ENCODE measurements at places on chromosomes 1 and 21.

GRCh38 chr21:34613679-34614627 lies 960 bp downstream of the RCAN1 start:
- DNase-seq, result no peak

DNA sequence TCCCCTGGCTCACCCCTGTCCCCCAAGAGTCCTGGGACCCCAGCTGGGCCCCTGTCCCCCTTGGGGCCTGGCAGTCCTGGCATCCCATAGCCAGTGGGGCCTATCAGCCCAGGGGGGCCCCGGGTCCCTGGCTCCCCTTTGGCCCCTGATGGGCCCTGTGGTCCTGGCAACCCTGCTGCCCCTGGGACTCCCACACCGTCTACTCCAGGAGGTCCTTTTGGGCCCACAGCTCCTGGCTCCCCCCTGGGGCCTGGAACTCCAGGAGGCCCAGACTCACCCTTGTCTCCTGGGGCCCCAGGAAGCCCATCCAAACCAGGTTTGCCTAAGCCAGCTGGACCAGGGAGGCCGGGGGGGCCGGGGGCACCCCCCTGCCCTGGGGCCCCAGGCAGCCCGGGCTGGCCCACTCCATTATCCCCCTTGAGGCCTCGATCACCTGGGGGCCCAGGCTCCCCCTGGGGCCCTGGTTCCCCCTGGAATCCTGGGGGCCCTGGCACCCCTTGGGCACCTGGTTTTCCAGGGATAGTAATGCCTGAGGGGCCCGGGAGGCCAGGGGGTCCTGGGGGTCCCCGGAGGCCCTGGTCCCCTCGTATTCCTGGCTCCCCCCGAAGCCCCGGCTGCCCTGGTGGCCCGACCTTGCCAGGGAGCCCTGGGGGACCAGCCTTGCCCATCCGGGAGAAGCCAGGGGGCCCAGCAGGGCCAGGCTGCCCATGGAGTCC lies 10.1 kb downstream of the ADPRS start:
- DNase-seq, result no peak

DNA sequence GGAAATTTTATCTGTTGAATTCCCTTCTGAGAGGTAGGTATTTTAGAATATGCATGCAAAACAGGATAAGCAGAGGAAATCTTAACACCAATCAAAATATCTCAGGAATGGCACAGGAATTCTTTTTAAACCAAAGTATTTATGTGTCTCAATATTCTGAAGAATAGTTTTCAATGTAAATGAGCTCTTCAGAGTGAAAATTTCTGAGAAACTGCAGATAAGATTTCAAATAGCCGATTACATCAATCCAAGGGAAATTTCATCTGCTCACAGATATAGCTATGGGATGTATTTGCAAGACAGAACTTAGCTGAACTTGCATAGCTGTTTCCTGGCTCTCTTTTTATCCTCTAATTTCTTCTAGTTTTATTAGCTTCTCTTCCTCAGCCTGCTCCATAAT lies 209.5 kb downstream of the GRIK1 start:
- DNase-seq, result no peak

DNA sequence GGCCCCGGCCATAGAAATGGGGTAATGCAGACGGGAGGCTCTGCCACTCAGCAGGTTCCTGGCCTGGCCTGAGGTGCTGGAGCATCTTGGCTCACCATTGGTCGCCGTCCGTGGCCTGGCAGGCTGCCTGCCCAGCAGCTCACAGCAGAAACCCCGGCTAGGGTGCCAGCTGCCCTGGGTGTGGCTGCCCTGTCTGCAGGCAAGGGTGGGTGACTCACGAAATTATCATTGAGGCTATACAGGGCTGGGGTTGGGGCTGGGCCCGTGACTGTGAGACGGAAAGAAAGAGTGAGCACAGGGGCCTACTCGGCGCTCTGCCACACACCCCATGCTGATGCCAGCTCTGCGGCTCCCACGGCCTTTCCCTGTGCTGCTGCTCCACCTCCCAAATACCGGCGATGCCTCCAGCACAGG lies 8.0 kb upstream of the PKP1 start:
- DNase-seq, result no peak

- DNase-seq, result no peak
Measured at GRCh38 chr1:15856888-15857287, 9.4 kb downstream of the SPEN start.

GRCh38 chr1:154334079-154335024 lies 9.0 kb downstream of the ATP8B2 start:
- no peak for DNase-seq

- no peak for DNase-seq
Measured at GRCh38 chr1:182281541-182281940, 110.0 kb downstream of the GLUL start.

DNA sequence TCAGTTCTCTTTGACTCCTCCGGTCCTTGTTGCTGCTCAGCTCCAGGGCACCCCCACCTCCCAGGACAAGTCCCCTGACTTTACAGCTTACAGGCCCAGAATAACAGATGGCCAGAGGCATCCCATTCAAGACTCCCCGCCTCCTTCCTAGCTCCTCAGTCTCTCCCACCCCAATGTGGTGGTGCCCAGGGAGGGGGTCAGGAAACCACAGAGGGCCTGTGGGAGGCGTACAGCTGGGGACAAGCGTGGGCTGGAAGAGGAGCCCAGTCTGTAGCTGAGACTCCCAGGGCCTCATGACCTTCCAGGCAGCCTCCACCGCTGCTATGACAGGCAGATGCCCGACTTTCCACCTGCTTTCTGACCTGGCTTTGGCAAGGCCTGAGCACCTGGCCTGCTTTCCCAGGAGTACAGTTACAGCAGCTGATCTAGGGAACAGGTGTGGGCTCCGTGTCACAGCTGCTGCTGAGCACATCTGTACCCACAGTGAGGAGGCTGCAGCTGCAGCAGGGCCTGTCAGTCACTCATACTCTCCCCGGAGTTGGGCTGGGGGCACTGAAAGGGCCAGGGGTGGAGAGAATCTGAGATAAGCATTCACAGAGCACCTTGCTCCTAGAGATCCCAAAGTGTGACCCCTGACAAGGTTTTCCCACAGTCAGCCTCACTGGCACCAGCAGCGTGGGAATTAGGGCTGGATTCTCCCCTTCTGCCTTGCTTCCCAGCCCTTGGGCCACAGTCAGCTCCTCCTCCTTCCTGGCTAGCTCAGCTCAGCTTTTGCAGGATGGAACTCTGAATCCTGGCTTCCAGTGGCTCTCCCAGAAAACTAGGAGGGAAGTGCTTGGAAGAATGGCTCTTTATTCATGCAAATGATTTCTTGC lies 7.1 kb upstream of the NAV1 start:
- DNase-seq, result no peak

- no peak for DNase-seq
Measured at GRCh38 chr1:24283326-24284155, 35.6 kb upstream of the GRHL3 start.

DNA sequence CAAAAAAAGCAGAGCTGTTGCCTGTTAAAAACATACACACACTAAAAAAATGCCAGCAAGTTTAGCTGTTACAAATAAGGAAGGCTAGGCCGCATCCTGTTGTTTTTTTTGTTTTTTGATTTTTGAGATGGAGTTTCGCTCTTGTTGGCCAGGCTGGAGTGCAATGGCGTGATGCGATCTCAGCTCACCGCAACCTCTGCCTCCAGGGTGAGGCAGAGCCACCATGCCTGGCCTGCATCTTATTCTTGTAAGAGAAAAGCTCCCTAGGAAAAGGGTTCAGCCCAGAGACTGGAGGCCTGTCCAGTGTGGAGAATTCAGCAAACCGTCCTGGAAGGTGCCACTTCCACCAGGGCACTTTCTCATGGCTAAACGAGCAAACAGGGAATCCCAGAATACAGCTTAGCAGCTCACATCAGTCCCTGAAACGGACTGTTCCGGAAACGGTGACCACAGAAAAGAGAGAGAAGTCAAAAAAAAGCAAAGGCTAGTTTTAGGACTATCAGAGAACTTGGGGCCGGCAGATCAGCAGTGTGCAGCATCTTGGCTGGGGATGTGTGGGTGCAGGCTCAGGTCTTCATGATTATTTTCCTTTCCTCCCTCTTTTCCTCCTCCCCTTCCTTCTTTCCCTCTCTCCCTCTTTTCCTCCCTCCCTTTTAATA lies 283.6 kb downstream of the AJAP1 start:
- DNase-seq, result no peak

All from NK-92 treated with Interleukin-12 subunit alpha and Interleukin-12 subunit beta, amount 100 ng/mL, for 24 hours (cell line).